ENCODE measurements at places on chromosomes 3 and 15.

- no peak for DNase-seq
Observed at GRCh38 chr3:155494332-155494731, 200.8 kb upstream of the STRIT1 start.

GRCh38 chr15:76209942-76210341, 101.3 kb downstream of the ETFA start:
- DNase-seq = no peak

DNA sequence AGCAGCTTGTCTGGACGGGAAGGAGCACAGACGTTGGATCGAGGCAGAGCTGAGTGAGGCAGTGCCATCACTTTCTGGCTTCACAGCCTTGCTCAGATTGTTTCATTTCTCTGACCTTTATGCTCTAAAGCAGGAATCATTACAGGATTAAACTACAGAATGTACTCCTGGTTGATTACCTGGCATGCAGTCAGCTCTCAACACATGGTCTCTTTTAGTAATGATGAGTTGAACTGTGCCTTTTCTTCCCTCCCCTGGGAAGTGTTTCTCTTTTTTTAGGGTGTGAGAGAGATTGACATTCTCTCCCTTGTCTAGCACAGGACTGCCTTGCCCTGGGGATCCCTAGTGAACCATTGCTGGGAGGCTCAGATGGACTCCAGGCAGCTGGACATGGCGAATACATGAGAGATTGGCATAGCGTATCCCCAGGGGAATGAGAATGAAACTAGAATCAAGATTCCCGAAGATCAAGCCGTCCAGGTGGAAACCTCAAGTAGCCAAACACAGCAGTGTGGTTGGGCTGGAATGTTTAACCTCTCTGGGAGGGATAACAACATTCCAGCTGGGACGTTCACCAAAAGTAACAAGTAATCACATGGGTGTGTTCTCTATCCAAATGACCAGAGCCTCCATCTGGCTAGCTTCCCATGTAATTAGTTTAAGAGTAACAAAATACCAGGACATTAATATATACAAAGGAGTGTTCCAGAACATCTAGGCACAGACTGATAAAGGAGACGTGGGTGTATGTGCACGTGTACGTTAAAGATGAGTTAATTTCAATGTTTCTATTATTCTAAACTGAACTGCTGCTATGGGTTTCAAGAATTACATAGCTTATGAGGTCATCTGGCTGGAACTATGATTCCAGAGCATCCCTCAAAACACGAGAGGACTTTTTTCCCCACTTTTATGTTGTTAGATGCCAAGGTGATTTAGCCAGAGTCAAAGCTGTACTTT, 118.6 kb upstream of the NR2E3 start:
- no peak for DNase-seq

GRCh38 chr3:32302601-32303398, 64.3 kb downstream of the CMTM8 start:
- no peak for DNase-seq

DNA sequence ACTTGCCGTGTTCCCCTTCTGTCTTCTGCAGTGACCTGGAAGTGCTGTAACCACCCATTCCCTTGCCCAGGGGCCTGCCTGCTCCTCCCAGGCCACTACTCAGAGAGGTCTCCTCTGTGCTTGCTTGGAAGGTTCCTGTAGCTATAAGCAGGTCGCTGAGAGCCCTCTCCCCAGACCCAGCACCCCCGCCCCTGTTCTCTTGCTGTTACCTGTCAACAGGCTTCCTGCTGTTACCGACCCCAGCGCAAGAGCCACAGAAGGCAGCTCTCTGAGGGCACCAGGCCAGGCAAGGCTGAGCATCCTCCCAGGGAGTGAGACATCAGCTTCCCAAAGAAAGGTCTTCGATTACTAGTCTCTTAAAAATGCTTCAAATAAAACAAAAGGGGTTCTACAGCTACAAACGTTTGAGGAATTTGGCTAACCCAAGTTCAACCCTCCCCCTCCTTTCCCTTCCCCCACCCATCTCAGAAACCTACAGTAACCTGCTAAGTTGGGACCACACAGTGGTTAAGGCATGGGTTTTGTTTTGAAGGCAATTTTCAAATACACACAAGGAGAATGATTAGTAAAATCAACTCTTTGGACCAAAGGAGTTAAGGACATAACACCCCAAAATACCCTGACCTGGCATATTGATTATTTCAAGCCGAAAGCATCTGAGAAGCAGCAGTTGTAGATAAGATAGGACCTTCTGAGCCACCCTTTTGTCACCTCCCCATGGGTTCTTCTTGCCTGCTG, 74.9 kb upstream of the MFGE8 start:
- DNase-seq = no peak

DNA sequence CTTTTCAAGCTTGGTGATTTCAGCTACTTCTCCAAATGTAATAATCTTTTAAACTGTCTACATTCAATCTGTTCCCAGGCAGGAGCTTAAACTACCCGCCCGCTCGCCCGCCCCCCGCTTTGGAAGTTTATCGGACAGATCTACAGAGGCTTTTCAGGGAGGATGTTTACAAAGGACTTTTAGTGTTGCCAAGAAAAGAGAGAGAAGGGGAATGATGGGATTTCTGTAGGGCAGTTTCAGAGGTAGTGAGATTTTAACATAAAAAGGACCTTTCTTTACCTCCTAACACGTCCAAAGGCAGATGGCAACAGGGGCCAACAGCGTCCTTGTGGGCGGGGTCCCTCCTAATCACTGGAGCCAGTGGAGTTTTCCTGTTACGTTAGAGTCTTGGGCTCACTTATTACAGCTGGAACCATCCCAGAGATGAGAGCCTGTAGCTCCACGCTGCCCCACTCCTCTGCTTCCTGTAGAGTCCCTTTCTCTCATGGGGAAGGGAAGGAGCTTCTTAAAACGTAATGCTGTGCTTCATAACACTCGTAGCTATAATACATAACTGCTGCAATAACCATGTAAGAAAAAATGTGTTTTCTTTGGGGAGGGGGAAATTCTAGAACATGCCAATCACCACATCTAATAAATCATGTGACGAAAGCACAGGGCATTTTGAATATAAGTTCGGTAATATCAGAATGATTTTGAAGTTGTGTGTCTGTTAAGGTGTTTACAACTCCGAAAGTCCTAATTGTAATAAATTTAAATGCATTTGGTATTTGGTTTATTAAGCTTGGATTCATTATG, 30.9 kb downstream of the HES1 start:
- DNase-seq = no peak

- DNase-seq = no peak
Observed at GRCh38 chr15:58438956-58439355, 7.2 kb downstream of the LIPC start.

DNA sequence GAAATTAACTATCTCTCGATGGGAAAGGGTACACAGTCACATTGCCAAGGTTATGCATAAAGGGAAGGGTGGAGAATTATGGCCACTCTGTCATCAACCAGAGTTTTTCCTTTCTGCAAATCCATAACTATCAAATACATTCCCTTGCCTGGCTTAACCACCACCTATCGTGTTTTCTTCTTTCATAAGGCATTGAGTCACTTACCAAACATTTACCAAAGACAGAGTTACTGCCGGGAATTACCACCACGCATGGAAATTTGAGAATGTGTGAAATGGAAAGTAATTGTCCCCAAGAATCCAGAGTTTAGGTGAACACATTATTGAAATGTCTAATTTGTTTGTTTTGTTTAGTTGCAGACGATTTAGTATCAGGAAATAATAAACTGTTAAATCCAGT, 134.3 kb upstream of the LRRN1 start:
- no peak for DNase-seq

GRCh38 chr15:68380456-68380855, 51.5 kb downstream of the ITGA11 start:
- DNase-seq = no peak

DNA sequence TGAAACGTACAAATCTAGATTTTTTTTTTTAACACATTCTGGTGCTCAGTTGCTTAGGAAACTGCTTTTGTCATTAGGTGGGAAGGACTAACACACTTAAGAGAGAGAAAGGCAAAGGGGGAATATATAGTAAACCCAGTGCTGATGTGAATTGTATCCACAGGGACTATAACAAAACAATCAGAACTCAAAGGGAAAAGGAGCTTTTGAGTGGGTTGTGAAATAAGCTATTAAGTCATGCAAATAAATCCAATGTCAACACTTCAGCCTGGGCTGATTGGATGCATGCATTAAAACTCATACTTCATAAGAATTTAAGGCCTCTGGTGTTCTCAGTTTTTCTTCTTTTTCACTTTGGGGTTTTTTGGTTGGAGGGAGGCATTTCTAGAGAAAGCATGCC, 628.9 kb downstream of the FHIT start:
- no peak for DNase-seq

DNA sequence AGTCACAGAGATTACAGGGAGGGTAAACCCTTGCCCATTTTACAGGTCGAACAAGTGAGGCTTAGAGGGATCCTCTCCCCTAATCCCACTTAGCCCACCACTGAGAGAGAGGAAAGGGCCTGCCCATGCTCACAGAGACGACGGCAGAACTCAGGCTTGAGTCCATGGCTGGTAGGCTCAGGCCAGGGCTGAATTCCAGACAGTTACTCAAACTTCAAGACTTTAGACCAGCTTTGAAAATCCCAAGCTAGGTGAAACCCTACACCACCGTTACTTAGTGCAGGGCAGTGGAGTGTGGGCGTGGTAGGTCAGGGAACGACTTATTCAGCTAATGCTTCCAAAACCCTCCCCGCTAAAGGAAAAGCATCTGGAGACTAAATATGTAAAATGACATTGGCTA, 16.4 kb downstream of the GRIP2 start:
- DNase-seq = no peak

GRCh38 chr15:98872774-98873173, 134.8 kb downstream of the PGPEP1L start:
- no peak for DNase-seq

DNA sequence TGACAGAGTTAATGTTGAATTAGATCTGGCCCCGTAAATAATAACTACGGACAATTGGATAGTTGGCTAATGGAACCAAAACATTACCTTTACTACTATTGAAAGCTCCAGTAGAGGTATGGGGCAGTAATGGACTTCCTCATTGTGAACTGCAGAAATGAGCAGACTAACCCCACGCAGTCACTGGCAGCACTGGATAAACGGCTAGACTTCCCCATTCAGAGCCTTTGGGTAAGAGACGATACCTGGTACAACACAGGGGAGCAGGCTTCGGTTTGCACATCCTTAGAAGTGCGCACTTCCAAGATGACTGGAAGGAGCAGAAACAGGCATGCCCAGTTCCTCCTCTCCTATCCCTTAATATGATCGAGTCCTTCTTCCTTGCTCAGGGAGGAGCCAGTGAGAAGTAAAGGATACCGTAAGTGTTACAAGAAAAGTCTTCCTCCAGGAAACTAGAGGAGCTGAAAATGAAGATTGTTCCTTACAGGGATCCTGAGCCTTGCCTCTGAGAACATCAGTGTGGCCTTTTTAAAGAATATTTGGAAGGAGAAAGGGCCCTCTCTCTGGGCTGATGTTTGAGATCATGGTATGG, 100.5 kb upstream of the NECTIN3 start:
- DNase-seq = no peak

DNA sequence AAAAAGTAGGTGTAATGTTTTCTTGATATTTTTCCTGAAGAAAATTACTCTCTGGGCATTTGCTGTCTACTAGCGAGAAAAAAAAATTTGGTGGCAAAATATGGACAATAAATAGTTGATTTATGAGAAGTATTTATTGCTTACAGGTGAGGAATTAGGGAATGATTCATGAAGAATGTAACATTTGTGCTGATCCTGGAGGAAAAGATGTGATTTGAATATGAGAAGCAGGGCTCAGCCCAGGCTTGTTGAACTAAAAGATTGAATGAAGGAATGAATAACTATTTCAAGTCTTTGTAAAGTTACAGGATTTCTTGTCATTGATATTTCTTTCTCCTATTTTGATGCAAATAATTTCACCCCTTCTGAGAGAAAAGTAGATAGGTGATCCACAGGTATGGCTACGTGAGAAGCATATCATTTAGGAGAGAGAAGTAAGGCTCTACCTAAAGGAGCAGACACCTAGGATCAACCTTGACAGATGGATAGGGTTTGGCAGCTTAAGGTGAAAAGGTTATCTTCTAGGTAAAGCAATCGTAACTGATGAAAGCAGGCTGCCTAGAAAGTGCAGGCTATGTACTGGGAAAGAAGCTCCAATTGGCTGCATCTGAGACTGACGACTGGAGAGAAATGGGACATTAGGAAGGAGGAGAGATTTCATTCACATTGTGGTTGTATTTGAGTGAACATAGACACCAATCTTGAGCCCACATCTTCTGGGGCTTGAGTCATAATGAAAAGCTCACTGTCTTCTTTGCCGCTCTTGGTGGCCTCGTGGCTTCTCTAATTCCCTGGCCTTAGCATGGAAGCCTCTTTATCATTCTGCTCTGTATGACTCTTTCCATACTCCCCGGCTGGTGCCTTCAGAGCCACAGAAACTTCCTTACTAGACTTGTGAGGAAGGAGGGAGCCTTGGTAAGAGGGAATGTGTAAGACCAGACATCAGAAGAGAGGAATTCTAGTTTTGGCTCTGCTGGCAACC, 106.5 kb downstream of the P3H2 start:
- no peak for DNase-seq

DNA sequence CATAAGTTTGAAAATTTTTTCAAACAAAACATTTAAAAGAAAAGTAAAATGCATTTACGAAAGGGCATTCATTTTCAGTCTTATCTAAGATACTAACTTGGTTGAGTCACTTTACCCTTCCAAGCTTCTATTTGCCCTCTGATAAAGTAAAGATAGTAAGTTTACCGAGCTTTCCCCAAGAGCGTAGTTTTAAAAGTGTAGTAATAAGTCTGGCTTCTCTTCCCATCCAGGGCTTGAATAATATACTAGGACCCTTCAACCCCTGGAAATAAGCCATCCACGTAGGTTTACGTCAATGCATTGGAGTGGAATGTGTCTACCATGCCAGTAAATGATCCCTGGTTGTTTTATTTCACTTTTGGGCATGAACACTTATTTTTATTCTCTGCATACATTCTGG, 608.3 kb downstream of the NTRK3 start:
- DNase-seq = no peak

- no peak for DNase-seq
Observed at GRCh38 chr15:76776480-76776879, 128.7 kb downstream of the SCAPER start.

DNA sequence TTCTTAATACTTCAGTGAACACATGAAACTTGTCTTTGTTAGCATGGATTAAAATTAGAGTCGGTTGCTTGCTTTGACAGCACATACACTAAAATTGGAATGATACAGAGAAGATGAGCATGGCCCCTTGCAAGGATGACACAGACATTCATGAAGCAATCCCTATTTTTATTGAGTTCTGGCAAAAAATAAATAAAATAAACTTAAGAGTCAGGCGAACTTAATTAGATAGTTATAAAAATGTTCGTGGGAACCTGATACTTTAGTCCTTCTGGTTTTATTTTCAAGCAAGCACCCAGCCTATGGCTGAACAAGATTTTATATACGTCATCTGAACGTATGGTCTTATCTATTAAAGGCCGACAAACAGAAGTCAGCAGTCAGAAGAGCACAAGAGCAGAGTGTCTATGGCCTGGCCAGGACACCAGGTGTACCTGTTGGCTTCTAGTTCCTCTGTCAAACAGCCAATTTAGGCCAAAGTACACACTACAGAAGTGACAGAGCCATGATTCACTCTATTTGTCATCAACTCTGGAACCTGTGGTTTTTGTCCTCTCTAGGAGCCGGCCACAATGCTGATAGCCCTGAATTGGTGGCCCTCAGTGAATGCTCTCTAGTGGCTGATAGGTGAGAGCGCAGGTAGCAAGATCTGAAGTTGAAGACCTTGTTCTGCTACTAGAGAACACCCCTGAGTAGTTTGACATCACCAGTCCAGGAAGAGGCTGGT, 64.3 kb downstream of the LEO1 start:
- DNase-seq = no peak
